Aortic smooth muscle cell (primary cell): ENCODE measurements at places on chromosomes 13 and 19. TPM values are rescaled to one million over a fixed set of nuclear protein-coding genes. Genes with fewer than 3 reads are reported as not detected.

SIGLECL1 gene
- not detected in 2 replicates for total RNA-seq

TEX101 gene
- total RNA-seq = not detected in 2 replicates

FAM124A gene
- total RNA-seq = 3.9 and 8.9 TPM in 2 replicates

RHPN2 gene
- total RNA-seq = 0.56 and 0.66 TPM in 2 replicates

KLK4 gene
- not detected in 2 replicates for total RNA-seq

IGFL2 gene
- not detected in 2 replicates for total RNA-seq

ZNF99 gene
- not detected in 2 replicates for total RNA-seq

CALR3 gene
- 0.06 TPM in 1 of 2 replicates, not detected in the other for total RNA-seq

MEF2B gene
- total RNA-seq = not detected in 2 replicates

PRTN3 gene
- total RNA-seq = not detected in 2 replicates

DENND1C gene
- not detected in 2 replicates for total RNA-seq

KL gene
- total RNA-seq = 0.13 and 0.19 TPM in 2 replicates

ERCC1 gene
- total RNA-seq = 113 and 133 TPM in 2 replicates

ZNF536 gene
- total RNA-seq = not detected in 2 replicates

RASIP1 gene
- total RNA-seq = 1.1 and 2.1 TPM in 2 replicates

ERICH4 gene
- not detected in 2 replicates for total RNA-seq

ZNF560 gene
- total RNA-seq = 0.06 and 0.40 TPM in 2 replicates

KCNK6 gene
- 9.2 and 19.6 TPM in 2 replicates for total RNA-seq

ZNF816 gene
- 7.2 and 9.8 TPM in 2 replicates for total RNA-seq

HNRNPUL1 gene
- 72.3 and 97.8 TPM in 2 replicates for total RNA-seq

KIR2DL4 gene
- total RNA-seq = not detected in 2 replicates

SLC7A10 gene
- total RNA-seq = not detected in 2 replicates

PGPEP1 gene
- 60.6 and 62.5 TPM in 2 replicates for total RNA-seq

VSTM2B gene
- not detected in 2 replicates for total RNA-seq

LILRA2 gene
- total RNA-seq = not detected in 2 replicates

RGS9BP gene
- total RNA-seq = 0.26 and 0.31 TPM in 2 replicates

ZNF729 gene
- not detected in 2 replicates for total RNA-seq

PTPRH gene
- total RNA-seq = 3.5 and 6.1 TPM in 2 replicates

MCEMP1 gene
- not detected in 2 replicates for total RNA-seq

SBSN gene
- total RNA-seq = 0.66 and 0.87 TPM in 2 replicates

CNOT3 gene
- total RNA-seq = 11.0 and 15.3 TPM in 2 replicates

SYT5 gene
- under 0.01 and 0.26 TPM in 2 replicates for total RNA-seq

FBXL3 gene
- total RNA-seq = 63.9 and 65.3 TPM in 2 replicates

WDR18 gene
- 36.9 and 49.3 TPM in 2 replicates for total RNA-seq

C13orf42 gene
- not detected in 2 replicates for total RNA-seq

SIGLEC9 gene
- total RNA-seq = not detected in 2 replicates

ZNF600 gene
- 2.2 and 2.6 TPM in 2 replicates for total RNA-seq
